Substantia nigra (tissue), 51 donors: ENCODE measurements at places on chromosomes 16 and 17.

DNA sequence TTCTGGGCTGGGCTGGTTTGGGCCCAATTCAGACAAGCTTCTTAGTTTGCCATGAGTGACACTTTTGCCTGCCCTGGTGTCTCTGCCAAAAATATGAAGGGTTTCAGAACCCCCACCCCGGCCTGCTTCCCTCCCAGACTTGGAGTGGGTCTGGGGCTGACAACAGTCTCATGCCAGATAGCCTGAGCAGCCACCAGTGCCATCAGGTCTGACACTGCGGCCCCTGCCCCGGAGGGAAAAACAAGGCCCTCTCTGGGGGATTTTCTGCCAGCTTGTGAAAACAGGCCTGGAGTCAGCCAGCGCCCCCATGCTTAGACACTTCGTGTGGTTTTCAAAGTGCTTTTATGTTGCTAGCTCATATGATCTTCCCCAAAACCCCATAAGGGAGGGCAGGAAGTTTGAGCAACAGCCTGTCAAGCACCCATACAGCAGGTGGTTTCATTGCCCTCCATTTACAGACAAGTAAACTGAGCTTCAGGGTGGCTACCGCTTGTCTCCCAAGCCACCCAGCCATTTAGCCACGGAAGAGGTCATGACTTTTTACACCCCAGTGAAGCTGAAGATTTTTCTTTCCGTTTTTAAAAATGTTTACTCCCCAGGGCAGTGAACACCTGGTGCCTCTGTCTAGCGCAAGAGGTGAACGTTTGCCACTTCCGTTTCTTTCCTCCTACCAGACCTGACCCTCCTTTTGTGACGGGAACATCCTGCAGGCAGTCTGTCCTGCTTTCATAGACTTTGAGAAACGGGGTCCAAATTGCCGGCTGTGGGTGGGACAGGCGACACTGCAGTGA is 300.6 kb downstream of the SEC14L1 start:
- DNase-seq, result no peak

DNA sequence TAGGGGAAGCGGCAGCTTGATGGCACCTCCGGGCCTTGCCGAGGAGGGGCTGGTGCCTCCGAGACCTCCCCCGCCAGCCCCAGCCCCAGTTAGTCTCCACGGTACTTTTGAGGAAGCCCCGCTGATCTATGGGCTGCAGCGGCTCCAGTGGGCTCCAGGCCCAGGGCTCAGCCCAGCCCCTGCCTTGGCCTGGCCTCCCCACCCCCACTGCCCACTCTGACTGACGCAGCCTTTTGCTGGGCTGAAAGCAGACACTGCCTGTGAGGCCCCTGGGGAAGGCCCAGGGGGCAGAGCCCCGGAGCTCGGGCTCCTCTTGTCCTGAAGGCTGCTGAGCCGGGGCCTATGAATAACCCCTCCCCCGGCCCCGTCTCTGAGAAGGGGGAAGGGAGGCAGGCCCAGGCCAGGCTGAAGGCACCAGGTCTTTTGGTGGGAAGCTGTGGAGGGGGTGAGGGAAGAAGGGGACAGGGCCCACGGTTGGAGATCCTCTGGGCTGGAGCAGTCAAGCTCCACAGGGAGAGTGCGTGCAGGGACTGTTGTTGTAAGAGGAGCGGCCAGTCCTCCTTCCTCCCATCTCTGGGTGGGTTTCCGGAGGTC is 7.5 kb upstream of the SMTNL2 start:
- DNase-seq, result no peak

DNA sequence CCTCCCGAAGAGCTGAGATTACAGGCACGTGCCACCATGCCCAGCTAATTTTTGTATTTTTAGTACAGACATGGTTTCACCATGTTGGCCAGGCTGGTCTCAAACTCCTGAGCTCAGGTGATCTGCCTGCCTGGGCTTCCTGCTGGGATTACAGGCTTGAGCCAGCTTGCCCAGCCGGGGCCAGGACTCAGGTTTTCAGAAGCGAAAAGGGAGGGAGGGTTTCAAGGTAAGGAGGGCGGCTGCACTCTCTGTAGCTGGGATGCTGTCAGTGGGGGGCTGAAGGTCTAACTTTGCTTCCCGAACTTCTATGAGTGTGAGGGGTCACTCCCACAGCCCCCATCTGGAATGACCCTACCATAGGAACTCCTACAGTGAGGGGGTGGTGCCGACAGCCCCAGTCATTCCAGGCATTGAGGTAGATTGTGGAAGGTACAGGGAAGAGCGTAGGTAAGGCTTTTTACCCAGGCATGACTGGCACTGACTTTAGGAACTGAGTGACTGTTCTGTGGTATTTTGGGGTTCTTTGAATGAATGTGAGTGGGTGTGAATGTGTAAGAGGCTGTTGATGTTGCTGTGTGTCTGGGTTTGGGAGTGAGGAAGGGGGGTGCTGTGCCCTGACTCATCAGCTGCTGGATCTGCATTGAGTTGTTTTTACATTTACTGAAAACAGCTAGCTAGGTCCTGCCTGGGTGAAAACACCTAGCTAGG is 3.8 kb upstream of the C1QL1 start:
- no peak for DNase-seq

DNA sequence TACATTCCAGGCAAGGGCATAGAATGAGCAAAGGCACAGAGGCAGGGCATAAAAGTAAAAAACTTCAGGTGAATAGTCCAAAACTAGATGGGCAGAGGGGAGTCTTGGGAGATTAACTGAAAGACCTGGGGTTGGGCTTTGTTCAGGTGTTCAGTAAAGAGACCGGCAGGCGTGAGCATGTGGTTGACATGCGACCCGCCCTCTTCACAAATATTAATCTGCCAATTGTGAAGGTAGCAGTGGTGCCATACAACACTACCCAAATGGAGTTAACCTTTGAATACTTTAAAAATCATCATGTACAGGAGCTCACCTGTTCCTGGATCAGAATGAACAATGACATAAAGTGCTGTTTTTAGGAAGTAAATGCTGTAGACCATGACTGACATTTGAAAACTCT is 225.5 kb downstream of the LGALS9B start:
- DNase-seq, result no peak

GRCh38 chr17:70654706-70655105 is 485.4 kb downstream of the KCNJ2 start:
- DNase-seq, result no peak

GRCh38 chr16:66705790-66706505 is 9.4 kb upstream of the CMTM4 start:
- peak; percentile 46 for DNase-seq

- DNase-seq, result no peak
Observed at GRCh38 chr16:70735141-70735979, 49.5 kb upstream of the MTSS2 start.

GRCh38 chr16:21126518-21126917 is 24.1 kb downstream of the DNAH3 start:
- DNase-seq, result no peak

GRCh38 chr16:22874394-22874793 is 60.4 kb downstream of the HS3ST2 start:
- DNase-seq, result no peak

DNA sequence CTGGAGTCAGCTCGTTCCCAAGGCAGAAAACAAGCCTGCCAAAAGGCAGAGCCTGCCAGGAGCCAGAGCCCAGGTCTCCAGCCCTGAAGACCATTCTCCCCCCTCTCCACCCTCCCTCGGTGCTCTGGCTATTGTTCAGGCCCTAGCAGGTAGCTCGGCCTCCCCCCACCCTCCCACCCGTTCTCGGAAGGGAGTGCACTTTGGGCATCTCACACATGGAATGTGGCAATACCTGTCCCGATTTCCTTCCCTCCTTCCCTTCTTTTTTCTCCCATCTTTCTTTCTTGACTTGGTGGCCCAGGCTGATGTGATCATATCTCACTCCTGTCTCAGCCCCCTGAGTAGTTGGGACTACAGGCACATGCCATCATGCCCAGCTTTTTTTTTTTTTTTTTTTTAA is 12.4 kb downstream of the CNGB1 start:
- no peak for DNase-seq

DNA sequence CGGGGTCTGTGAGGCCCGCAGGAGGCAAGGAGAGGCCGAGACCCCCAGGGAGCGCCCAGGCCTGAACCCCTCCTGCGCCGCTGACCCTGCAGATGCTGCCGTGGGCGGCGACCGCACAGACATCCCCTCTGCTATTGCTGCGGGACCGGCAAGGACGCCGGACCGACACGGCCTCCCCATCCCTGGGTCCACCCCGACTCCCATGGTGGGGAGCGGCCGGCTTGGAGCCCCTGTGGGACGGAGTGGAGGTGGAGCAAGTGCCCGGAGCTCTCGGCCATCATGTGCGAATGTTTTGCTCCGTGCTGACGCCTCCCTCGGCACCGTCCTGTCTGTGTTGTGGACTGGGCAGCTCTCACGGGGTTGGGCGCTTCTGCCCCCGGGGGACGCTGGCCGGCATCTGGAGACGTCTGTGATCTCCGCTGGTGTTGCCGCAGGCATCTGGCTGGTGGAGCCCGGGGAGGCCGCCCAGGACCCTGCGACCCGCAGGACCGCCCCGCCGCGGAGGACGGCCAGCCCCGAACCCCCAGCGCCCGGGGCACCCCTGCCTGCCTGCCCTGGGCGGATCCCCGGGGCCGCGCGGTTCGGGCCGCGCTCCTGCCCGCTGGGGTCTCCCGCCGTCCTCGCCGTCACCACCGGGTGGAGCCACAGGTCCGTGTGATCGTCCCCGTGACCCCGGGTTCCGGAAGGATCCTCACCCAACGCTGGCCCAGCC is 12.8 kb upstream of the GNG13 start:
- DNase-seq, result peak; percentile 61

DNA sequence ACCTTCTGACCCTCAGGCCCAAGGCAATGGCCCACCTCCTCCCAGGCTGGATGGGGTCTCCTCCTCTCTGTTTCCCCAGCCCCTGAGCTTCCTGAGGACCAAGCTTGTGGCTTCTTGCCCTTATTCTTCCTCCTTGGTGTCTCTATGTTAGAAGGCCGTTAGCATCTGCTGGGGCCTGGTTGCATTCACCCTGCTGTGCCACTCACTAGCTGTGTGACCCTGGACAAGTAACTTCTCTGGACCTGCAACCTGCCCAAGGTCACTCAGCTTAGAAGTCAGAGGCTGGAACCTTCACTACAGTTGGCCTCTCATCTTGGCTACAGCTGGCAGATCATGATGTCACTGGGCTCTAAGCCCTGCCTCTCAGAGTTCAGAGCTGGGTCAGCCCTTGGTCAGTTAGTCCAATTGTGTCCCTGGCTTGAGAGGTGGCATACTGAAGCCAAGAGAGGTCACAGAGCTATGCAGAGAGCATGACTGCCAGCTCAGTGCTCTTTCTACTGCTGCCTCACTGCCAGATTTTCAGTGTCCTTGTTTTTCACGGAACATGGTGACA is 3.0 kb downstream of the MT2A start:
- DNase-seq, result no peak

DNA sequence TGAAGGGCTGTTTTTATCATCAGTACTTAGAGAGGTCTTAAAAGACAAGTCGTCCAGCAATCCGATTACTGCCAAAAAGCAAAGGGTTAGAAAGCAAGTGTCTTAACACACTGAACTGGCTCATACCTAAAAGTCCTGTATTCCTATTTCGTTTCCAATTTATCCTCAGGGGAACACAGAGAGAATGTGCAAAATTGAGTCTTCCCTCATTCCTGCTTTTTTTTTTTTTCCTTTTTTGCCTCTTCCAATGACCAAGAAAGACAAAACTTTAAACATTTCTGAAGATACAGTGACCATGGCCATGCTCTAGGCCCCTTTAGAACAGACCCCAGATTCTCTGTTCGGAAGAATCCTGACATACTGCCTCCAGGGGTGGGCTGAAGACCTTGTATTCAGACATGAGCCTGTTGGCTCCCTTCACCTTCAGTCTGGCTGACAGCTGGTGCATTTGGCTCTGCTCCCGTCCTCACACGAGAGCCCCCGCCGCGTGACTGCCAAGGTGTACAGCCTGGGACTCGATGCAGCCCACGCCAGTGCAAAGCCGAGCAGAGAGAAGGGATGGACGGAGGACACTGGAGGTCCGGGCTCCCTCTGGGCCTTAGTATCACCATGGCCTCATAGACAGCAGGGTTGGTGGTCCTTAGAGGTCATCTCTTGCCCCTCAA is 47.0 kb downstream of the COTL1 start:
- DNase-seq, result no peak

DNA sequence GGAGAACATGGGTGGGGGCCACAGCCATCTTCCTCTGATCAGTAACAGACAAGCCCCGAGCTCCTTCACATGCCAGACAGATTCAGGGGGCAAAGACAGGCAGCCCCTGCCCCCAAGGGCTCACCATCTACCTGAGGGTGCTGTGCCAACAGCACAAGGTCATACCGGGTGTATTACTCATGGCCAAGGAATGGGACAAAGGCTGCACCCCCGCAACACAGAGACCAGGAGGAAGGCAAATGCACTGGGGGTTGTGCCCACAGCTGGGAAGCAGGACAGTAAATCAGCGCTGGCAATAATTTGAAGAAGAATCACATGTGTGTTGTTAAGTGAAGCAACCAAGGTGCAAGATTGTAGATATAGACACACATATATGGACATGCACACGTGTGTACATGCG is 137.1 kb downstream of the C16orf95 start:
- no peak for DNase-seq

DNA sequence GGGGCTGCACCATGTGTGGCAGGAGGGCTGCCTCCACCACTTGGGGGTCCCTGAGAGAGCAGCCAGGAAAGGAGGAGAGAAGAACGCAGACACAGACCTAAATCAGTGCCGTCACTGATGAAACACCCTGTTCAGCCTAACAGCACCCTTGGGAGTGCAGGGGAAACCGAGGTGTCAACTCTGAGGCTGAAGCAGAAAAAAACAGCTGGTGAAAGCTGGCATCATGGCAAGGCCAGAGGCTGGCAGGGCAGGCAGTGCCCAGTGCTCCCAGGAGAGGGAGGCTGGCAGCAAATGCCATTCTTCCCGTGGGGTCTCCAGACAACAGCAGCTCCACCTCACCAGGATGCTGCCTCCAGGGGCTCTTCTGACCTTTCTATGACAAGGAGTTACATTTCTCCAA is 23.1 kb downstream of the SPHK1 start:
- DNase-seq, result no peak

DNA sequence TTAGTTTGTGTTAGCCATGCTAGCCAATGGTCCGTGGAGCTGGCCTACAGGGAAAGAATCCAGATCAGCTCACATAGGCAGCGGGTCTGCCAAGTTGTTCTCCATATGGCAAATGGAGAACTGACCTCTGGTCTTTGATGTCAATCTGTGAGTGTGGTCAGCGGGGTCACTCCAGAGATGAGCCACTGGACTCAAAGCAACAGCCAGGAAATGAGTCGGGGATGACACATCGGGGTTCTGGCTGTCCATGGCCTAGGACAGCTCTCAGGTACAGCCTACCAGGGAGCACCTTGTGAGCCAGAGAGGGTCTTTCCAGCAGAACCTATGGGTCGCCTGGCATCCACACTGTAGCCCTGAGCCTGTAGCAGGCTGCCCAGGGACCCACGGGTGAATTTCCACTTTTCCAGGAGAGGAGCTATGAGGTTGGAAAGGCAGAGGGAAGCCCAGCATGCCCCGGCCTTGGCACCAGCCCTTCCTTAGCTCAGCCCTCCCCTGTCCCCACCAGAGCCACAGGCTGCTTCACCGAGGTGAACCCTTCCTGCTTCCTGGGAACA is 203.0 kb upstream of the TNRC6C start:
- no peak for DNase-seq

DNA sequence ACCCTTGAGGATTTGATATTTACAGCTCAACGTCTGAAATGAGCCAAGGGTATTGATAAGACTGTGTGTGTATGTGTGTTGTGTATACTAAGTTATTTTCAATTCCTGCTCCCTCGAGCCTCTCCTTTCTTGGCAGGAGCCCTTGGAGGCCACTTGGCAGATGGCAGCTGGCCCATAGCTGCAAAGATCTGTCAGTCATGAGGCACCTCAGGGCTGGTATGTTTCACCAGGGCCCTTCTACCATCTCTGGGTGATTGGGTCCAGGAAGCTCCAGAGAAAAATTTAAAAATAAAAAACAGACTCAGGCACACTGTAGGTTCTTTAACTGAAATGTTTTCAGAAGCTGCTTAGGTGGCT is 355.7 kb downstream of the HAPSTR1 start:
- no peak for DNase-seq
